NCI-H187 treated with DMSO at 0.1 percent for 48 hours (cell line): ENCODE measurements at places on chromosomes 7 and 10.

- DNase-seq = no peak
These were observed 128.1 kb upstream of the UNC5B start for GRCh38 chr10:71084061-71084817.

- DNase-seq = peak; percentile 50
These were observed 77.9 kb downstream of the SNX10 start for GRCh38 chr7:26369593-26369992.

DNA sequence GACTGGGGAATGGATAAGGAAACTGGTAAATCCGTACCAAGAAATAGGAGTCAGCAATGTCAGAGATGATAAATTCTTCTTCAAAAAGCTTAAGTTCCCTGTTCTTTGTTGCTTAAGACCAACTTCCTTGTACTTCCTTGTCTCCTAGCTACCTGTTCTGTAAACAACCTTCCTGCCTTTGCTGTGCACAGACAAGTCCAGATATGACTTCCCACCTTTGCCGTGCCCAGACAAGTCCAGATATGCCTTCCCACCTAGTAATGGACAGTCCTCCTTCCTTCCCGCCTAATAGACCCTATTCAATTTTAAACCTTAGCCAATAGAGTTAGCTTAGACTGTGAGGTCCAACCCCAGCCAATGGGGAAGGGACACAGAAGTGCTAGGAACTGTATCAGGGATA, 2.5 kb upstream of the ZNF33A start:
- DNase-seq = no peak

GRCh38 chr7:135095450-135095849, 52.4 kb upstream of the TMEM140 start:
- DNase-seq = no peak

DNA sequence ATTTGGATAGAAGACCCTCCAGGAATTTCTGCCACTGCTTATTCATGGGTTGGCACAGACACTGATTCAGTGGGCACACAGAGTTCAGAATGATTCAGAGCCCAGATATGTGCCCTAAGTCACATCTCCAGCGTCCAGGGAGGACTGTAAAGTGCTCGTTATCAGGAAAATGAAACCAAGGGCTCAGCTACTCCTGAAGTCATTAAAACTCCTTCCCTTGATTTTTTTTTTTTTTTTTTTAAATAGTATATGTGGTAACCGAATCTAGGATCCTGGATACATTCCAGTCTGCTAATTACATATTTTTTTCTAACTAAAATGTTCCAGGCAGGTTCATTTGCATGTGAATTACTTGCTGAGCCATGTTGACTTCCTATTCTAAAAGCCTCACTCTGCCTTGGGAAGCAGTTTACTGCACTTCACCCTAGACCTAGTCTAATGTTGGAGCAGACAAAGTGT, 34.7 kb downstream of the MET start:
- no peak for DNase-seq

DNA sequence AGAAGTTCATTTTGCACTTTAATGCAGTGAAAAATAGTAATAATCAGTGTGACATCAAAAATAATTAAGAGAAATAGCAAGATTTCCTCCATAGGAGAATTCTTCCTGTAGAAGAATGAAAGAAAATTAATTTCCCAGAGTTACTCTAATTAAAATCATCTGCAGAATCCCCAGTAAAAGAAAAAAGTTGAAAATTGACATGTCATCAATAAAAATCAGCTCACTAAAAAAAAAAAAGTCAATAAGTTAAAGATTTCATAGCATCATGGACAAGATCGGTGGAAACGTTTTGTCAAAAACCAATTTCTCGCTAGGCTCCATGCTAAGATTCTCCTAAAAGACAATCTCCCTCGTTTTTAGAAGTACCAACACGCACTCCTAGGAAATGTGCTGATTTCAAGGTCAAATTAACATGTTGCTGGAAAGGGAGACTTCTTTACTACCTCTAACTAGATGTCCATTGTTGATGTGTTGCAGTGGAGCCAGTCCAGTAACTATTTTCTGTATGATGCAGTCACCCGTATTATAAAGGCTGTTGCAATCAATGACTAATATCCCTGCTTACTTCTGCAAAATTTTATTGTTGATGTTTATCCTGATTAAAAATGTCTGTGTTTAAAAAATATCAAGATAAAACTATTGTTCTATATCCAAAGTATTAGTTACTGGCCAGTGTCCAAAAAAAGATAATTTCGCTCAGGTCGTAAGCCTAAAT, 591.9 kb upstream of the MGMT start:
- DNase-seq = no peak

GRCh38 chr7:47490501-47491265, 91.2 kb downstream of the TNS3 start:
- no peak for DNase-seq

DNA sequence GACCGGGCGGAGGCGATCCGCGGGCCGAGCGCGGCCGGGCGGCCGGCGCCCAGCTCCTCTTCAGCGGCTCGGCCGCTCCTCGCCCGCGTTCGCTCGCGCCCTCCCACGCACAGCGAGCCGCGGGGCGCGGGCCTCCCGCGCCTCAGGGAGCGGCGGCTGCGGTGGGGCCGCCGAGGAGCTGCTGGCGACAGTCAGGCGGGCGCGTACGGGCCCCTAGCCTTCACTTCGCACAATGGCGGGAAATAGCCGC, at the start of gene MCMBP:
TSS of gene MCMBP (minus strand) at position 234 of the 250 bp plus-strand sequence. CDS start 259 bp downstream, outside the sequence.
- no peak for DNase-seq

GRCh38 chr7:129859183-129859582, 93.6 kb downstream of the UBE2H start:
- DNase-seq = no peak

- no peak for DNase-seq
These were observed 16.0 kb upstream of the VOPP1 start for GRCh38 chr7:55588379-55588699.

DNA sequence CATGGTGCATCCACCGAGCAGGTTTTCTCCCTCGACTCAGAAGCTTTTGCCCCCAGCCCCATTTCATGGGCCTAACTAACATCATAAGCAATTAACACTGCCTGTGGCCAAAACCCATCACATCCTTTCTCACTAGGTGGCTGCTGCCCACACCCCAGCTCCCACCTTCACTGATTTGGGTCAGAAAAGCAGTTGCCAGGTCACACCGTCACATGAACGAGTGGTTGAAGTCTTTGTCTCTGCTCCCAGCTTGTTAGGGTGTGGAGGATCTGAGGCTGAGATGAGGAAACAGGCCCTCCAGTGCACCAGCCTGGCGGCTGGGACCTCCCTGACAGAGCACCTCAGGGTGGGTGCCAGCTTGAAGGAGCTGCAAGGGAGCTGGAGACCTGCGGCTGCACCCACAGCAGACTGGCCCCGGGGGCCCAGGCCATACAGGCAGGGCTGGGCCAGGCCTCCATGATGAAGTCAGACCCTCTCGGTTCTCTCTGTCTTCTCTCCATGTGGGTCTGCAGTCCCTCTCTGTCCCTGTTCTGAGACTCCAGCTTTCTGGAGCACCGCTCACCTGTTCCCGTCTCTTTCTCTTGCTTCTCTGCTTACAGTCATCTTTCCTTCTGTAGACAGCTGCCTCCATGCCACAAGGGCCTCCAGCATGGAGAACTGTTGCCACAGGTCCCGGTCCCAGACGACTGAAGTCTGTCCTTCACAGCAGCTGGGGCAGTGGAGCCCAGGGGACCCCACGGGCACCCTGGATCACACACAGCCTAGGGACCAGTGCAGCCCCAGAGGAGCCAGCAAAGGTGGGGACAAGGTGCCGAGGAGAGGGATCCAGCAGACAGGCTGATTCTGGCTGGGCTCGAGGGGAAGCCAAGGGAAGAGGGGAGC, 13.8 kb upstream of the INPP5A start:
- DNase-seq = no peak

GRCh38 chr10:27715505-27715904, 30.1 kb downstream of the MKX start:
- DNase-seq = no peak

GRCh38 chr10:93071177-93071472, 2.6 kb upstream of the CYP26A1 start:
- no peak for DNase-seq

DNA sequence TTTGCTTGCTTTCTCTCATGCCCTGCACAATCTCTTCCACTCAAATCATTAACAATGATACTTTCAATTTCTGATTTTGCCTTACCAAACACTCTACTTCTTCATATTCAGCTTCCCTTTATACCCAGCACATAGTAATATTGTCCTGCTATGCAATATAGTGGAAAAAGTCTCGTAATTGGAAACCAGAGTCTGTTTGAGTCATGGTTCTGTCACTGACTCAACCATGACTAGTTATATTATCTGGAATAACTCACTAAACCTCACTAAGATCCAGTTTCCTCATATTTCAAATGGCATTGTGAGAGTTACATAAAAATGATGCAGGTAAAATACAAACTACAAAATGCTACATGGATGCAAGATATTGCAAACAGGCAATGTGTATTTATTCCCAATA, 98.5 kb upstream of the LRRTM3 start:
- no peak for DNase-seq

DNA sequence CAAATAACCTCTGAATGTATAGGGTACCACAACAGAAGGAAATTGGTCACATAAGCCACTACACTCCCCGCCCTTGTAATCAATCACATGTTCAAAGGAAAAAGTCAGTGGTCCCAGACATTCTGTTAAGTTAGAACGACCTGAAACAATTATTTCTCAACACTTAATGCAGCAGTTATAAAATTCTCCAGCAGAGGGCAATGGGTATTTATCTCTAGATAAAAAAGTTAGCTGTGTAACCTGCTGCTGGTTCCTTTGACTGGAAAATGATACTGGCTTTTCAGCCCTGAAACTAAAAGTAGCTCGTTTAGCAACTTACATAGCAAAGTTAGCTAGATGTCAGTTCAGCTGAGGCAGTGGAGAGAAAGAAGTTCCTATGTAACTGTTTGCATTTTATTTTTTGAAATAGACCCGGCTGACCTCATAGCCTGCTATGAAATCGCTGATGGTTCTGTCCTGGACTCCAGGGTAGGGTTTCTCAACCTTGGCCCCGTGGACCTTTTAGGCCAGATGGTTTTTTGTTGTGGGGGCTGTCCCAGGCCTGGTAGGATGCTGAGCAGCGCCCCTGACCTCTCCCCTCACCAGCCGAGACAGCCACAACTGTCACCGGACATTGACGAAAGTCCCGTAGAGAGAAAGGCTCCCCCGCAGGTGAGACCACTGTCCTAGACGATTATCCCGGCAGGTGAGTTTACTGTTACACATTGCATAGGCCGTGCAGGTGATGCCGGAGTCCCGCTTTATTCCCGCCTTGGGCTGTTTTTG, 40.2 kb upstream of the PROSER2 start:
- no peak for DNase-seq

- no peak for DNase-seq
These were observed 43.1 kb downstream of the DENND2A start for GRCh38 chr7:140597428-140597949.

DNA sequence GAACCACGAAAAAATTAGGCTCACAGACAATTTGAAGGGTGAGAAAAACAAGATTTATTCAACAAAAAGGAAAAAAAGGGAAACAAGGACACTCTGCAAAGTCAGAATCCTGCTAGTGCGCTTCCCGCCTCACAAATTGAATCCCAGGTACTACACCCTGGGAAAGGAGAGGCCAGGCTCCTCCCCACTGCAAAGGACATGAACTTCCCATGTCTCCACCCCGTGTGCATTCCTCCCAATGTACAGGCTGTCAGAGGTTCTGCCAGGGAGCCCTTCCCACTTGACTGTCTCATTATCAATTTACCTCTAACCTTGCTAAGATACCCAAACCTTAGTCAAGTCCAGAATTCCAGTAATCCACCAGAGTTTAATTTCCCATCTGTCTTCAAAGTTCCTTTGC, 70.4 kb upstream of the CDK1 start:
- DNase-seq = no peak

- no peak for DNase-seq
These were observed 131.7 kb downstream of the SLC16A9 start for GRCh38 chr10:59577984-59578383.

- no peak for DNase-seq
These were observed 329.6 kb upstream of the SEMA3C start for GRCh38 chr7:81248420-81248819.

GRCh38 chr7:136958016-136958415, 89.6 kb downstream of the CHRM2 start:
- DNase-seq = no peak

DNA sequence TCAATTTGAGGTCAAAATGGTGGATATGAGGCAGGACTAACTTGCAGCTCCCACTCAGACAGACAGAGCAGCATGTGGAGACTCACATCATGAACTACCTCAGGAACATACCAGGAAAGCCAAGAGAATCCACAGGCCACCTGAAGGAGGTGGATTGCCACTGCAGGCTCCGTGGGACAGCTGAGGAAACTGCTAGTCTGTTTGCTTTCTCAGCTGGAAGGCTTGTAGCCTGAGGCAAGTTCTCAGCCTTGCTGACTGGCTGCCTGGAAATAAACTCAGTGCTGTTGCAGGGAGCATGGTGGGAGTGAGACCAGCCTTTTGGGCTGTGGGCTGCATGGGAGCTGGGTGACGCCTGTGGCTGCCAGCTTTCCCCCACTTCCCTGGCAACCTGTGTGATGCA, 202.9 kb downstream of the ZNF248 start:
- DNase-seq = no peak

DNA sequence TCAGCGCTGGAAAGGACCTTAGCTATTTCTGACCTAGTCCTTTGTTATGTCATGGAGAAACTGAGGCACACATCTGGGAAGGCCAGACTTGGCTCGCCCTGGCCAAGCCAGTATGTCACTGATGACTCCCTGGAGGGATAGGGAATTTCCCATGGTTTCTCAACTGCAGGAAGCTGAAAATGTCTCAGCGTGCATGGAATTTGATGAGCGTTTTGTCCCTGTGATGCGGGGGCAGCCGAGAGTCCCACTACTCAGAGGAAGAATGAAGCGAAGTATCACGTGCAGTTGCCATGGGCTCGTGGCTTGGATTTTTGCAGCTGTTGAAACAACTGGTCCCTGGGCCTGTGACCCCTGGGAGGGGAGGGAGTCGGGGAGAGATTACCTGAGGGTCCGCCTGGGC, 44.8 kb downstream of the CLIP2 start:
- DNase-seq = no peak

GRCh38 chr10:84991301-84991700, 662.9 kb downstream of the CCSER2 start:
- no peak for DNase-seq

DNA sequence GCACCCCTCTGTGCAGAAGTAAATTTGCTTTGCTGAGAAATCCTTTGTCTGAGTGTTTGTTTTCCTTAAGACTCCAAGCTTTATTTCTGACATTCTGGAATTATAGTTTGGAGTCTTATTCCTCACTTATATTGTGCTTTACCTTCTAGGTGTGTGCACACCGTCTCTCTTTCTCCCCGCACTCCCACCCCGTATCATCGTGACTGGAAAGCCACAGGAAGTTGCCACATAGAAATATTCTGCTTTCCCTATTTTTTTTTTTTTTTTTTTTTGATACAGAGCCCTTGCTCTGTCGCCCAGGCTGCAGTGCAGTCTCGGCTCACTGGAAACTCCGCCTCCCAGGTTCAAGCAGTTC, 109.5 kb downstream of the PHF14 start:
- no peak for DNase-seq

- DNase-seq = no peak
These were observed 185.0 kb upstream of the TMEM196 start for GRCh38 chr7:19958309-19958896.

- no peak for DNase-seq
These were observed 125.3 kb downstream of the EMX2 start for GRCh38 chr10:117667831-117668230.

- no peak for DNase-seq
These were observed 33.6 kb downstream of the WIPF3 start for GRCh38 chr7:29839921-29840320.
